ENCODE measurements at places on chromosomes 12 and 14. TPM values are rescaled to one million over a fixed set of nuclear protein-coding genes. Genes with fewer than 3 reads are reported as not detected.
A peak's percentile ranks its signal among the peaks of the same experiment; 100 is the strongest.

TGM1 gene
- polyA plus RNA-seq, result 1.2 TPM

CD4 gene
- 7.0 TPM for polyA plus RNA-seq

GRCh38 chr14:31440280-31440679 lies 17.0 kb downstream of the DTD2 start:
- DNase-seq, result no peak

DNA sequence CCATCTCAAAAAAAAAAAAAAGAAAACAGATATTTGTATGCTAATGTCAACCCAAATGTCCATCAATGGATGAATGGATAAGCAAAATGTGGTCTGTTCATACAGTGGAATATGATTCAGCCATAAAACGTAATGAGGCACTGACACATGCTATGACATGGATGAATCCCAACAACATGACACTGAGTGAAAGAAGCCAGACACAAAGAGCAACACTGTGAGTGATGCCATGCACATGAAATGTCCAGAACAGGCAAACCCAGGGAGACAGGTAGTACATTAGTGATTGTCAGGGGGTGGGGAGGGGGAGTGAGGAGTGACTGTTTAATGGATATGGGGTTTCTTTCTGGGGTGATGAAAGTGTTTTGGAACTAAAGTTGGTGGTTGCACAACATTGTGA lies 50.2 kb downstream of the ARL6IP4 start:
- DNase-seq, result no peak

DNA sequence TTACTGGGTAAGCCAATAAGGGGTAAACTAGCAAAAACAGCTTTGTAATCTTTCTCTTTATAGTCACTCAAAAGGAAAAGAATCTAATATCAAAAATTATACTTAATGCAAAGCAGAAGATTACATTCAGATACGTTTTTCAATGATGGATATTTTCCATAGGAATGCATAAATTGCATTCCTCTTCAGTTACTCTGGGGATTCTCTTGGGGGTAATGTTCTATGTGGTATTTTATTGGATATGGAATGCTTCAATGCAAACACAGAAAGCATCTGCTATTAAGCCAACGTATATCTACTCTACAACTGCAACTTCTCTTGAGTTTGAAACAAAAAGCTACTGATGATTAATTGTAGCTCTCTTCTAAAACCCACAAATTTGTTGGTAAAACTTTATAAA lies 106.0 kb downstream of the SLC41A2 start:
- peak; percentile 25 for DNase-seq

DNA sequence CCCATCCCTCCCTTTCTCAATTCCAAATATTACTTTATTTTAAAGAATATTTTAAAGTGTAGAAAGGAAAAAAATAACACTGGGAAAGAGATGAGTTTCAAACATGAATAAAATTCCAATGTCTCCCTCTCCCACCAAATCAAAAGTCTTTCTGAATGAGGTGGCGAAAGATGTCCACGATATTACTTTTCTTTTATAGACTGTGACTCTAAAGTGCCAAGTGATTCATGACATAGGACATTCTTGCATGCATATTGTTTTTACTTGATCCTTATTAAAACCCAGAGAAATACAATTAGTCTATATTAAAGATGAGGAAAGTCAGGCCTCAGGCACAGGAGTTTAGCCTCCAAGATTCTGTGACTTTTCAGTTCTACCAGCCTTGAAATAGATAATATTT lies 16.0 kb upstream of the LUM start:
- no peak for DNase-seq

Data from muscle of back (tissue), 13 donors.